GM03348 (cell line): ENCODE measurements at places on chromosomes 11 and 22.

DNA sequence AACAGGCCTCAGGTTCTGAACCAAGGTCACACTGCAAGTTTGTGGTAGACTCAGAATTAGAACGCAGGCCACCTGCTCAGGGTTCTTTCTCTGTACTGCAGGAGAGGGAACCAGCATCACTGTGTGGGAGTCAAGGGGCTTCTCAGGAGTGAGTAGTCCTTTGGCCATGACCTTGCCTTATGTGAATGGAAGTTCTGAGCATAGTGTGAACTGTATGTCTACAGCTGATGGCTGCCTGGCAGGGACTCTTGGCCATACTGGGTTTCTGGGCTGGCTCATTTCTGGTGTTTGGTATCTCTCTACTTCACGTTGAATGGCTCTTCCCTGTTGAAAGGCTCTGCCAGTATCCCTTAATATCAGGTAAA lies 40.1 kb upstream of the TUB start:
- no peak for DNase-seq

DNA sequence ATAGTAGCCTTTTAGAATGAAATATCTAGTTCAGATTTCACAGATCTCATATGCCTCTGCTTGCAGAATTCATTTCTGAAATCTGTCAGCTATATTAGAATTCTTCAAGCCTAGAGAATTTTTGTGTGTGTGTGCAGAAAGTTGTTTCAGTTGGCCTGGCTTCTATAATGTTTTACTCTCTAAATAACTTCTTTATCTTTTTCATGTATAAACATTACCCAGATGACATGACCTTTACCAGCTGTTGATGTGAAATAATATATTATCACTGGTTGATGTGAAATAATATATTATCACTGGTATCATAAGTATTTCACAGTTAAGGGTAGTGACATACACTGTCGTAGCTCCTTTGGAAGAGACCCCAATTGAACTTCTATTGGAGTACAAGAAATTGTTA lies 72.8 kb downstream of the ALX4 start:
- DNase-seq = no peak

GRCh38 chr11:14258221-14258935 lies 100.6 kb downstream of the RRAS2 start:
- DNase-seq = no peak

DNA sequence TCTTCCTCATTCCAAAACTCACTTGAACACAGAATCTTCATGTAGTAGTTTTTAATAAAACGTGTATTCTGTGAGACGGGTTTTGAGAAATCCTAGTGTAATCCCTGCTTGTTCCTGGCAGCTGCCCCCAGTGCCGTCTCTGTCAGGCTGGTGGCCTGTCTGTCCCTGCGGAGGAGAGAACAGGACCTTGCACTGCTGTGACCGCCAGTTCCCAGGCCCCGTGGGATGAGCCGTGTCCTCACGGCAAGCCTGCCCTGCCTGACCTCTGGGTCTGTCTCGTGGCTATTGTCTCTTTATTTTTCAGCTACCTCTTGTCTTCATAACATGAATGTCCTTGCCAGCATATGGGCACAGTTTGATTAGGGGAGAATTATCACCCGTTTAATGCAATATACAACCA lies 535.5 kb upstream of the B3GAT1 start:
- no peak for DNase-seq
